Suppressor macrophage (primary cell): ENCODE measurements at places on chromosomes 3 and 15.

- DNase-seq = peak; percentile 91
Observed at GRCh38 chr15:98853161-98853560, 154.4 kb downstream of the PGPEP1L start.

DNA sequence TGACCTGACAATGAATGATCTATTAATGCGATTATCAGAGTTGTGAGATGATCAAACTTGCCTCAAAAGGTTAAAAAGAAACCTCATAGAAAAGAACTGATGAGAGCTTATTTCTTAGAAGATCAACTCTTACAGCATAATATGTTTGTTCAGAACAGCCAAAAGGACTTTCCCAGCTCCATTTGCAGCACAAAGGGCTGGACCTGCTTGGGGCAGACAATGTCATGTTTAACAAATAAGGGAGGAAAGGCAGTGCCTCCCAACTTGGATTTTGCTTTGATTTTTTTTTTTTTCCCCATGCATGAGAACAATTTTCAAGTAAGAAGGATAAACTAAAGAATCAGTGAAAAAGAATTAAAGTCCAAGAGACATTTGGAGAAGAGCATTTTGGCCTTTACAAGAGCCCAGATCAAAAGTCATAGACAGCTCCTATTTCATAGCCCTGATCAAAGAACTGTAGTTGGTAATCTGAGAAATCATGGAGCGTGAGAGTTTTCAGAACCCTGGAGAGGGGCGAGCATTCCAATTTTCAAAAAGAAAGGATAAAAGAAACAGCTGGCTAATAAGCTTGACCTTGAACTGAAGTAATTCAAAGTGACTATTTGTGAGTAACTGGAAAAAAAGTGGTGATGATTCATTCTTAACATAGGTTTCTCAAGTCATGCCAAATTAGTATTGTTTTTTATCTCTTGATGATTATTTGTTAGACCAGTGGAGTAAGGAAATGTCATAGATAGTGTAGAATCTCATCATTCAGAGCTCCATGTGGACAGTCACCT is 136.0 kb upstream of the CFAP20DC start:
- no peak for DNase-seq

DNA sequence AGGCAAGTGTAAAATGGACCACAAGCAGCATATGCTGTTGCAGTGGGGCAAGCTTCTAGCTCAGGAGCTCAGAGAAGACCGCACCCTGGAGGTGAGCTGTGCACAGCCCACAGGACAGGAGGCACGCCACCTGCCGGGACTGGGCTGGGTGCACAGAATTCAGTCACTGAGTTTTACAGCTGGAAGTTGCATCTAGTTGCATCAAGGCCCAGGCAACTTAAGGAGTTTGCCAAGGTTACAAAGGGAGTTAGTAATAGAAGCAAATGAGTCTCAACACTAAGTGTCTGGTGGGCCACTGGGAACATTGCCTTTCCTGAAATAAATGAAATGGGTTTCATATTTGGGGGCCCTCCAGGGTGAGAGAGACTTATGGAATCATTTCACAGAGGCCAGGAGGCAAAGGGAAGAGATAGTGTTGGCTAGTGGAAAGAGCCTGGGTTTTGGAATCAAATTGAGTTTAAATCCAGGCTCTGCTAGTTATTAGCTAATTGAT is 36.0 kb upstream of the TIMP4 start:
- DNase-seq = no peak

GRCh38 chr3:141901914-141902313 is 25.5 kb downstream of the ATP1B3 start:
- DNase-seq = no peak

GRCh38 chr3:108477511-108478147 is 32.8 kb downstream of the MYH15 start:
- peak; percentile 68 for DNase-seq

- no peak for DNase-seq
Observed at GRCh38 chr15:57427367-57427821, 51.1 kb downstream of the CGNL1 start.

- DNase-seq = no peak
Observed at GRCh38 chr3:38579141-38579540, 70.3 kb downstream of the SCN5A start.

DNA sequence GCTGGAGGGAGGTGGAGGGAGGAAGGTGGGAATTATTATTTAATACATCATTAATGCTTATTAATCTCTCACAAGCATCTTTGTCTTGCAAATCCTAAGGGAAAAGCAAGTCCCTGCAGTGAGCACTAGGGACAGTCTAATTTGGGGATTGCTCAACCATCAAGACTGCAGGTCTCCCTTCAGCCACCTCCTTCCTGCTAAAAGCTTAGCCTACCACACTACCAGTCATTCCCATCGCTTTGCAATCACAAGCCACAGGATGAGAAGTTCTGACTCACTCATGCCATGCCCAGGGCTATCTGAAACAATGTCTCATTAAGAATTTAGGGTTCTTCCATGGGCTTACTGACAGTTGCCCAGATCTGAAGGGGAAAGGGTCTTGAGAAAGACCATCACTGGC is 51.0 kb upstream of the EIF1B start:
- peak; percentile 31 for DNase-seq

GRCh38 chr15:62453981-62454380 is 288.9 kb upstream of the C2CD4B start:
- no peak for DNase-seq

- no peak for DNase-seq
Observed at GRCh38 chr15:25892126-25892525, 29.0 kb upstream of the ATP10A start.
